Mesenteric fat pad (tissue), 1 donor: ENCODE measurements at places on chromosomes 12 and 14. TPM values are rescaled to one million over a fixed set of nuclear protein-coding genes. Genes with fewer than 3 reads are reported as not detected.

- no peak for DNase-seq
Measured at GRCh38 chr12:69925291-69925690, 100.3 kb downstream of the MYRFL start.

DNA sequence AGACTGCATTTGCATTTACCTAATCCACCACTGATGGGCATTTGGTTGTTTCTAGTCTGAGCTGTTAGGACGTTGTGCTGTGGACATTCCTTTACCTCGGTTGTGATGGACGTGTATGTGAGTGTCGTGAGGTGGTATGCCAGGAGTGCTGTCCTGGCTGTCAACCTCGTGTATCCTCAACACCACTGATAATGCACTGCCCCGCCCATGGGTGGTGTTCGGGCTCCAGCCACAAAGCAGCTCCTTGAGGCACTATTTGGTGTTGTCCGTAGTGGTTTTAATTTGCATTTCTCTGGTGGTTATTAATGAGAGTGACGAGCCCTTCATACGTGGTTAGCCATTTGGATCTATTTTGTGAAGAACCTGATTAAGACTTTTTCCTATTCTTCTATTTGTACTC is 87.6 kb downstream of the PPP2R5C start:
- no peak for DNase-seq

DNA sequence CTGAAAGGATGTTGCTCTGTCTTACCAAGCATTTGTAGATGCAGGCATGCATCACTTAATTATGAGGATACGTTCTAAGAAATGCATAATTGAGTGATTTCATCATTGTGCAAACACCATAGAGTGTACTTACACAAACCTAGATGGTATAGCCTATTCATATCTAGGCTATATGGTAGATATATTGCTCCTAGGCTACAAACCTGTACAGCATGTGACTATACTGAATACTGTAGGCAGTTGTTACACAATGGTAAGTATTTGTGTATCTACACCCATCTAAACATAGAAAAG is 75.9 kb downstream of the IFT81 start:
- no peak for DNase-seq

GRCh38 chr12:89101440-89101839 is 250.9 kb downstream of the DUSP6 start:
- no peak for DNase-seq

DNA sequence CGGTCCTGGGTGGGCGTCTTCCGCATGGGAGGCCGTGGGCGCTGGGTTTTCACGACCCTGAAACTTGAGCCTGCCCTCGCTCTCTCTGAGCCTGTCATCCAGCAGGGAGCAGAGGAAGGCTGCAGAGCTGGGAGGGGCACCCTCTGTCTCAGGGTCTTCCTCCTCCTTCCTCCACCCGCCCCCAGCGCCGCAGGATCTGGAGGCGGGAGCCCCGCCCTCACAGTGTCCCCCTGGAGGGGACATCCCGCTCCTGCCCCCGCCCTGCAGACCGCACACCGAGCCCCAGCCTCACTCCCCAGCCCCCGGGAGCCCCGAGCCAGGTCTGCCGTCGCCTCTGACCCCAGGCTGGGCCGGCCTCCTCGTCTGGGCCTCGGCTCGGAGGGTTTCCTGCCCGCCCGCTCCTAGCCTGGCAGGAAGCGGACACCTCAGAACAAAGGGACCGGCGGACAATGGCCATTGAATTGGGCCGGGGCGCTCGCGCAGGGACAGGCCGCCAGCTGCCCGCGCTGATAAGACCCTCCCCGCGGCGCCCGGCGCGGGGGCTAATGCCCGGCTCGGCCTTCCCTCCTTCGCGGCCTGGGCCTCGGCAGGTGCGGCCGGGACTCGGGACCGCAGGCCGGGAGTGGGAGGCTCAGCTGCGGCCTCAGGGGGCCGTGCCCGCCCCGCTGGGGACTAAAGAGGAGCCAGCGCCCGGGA is 15.3 kb upstream of the NUDT14 start:
- DNase-seq: no peak

DNA sequence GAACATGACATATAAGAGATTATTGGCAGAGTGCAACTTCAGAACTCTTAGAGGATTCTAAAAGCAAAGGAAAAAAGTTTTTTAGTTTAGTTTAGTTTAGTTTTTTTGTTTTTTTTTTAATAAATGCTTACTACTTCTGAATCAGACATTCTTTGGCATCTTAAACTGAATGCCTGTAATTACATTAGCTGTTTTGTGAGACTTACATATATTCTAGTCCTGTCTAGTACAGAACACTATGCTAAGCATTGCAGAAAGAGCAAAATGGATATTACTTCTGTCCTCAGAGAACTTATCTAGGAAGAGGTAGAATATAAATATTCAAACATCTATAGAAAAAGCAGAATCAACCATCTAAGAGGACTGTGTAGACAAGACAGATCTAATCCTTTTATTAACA is 133.2 kb downstream of the RAD51B start:
- no peak for DNase-seq

- peak; percentile 57 for DNase-seq
Measured at GRCh38 chr14:72788972-72789728, 104.8 kb downstream of the DPF3 start.

DNA sequence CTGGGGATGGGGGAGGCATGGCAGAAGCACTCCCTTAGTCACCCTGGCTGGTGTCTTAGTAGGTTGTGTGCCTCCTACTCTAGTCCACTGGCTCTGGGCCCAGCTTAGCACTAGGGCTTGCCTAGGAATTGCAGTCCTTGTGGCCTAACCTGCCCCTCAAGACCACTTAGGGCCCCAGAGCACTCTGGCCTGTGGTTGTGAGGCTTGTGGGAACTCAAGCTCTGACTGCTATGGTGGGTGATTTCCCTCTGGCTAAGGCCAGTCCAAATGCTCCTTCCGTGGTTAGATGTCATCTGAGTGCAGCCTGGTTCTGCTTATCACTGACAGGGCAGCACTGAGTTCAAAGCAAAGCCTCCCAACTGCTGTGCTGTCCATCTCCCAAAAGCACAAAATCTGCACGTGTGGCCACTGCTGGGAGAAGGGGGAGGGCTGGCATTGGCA is 20.2 kb downstream of the FGD4 start:
- DNase-seq: no peak

- DNase-seq: no peak
Measured at GRCh38 chr14:91140672-91141071, 26.8 kb downstream of the DGLUCY start.

Gene SPIC
- not detected for total RNA-seq

Gene CD27
- total RNA-seq: not detected

Gene RBMS2
- 63.1 TPM for total RNA-seq
